ENCODE measurements at places on chromosomes 11 and 22.

DNA sequence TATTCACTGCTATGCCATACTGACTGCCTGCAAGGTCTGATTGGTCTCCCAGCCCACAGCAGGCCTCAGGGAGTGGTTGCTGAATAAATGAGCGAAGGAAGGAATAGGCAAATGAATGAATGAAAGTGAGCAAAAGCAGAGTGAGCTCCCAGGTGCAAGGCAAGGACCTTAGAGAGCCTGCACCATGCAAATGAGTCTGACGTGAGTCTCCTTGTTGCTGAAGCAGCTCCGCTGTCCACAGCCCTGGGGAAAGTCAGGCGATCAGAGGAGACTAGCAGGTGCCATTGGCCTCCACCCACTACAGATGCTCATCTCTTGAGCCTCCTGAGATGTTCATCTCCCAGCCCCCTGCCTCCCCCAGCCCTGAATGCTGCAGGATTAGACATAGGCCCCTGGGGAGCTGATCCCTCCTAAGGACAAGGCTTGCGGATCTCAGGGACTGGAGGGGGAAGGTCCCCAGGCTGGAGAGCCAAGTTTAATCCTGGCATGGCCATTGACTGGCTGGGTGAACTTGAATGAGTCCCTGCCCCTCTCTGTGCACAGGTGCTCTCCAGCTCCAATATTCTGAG is 22.1 kb downstream of the GDPD5 start:
- DNase-seq = no peak

DNA sequence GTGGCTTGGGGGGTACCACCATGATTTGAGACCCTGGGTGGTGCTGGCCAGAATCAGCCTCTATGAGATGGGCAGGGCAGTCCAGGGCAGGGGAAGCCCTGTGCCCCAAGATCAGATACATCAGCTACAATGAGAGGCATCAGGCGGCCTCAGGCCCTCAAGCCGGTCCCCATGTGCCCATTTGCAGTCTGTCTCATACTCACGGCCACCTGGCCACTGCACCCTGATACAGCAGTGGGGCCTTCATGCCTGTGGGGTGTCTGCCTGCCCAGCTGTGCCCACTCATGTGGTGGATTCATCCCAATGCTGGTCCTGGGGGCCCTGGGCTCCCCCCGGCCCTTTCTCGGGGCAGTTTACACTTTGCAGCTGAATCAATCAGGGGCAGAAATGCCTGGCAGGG is 42.4 kb upstream of the KCNQ1OT1 start:
- no peak for DNase-seq

GRCh38 chr11:122756417-122756816 is 81.9 kb upstream of the CRTAM start:
- DNase-seq = no peak

DNA sequence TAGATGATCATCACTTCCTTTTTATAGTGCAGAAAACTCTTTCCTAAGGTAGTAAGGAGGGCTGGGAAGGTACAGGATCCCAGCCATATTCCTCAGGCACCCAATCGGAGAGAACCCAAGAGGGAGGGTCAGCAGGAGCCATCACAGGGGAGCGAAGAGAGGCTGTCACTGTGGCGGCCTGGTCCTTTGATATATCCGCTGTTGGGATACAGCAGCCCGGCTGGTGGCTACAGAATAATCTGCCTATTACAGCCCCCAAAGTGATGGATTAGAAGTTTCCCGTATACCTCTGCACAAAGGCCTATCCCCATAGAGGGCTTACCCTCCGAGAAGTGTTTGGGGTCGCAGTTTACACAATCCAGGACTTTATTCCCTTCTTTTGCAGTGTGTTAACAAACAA is 48.5 kb downstream of the OR4D9 start:
- no peak for DNase-seq

DNA sequence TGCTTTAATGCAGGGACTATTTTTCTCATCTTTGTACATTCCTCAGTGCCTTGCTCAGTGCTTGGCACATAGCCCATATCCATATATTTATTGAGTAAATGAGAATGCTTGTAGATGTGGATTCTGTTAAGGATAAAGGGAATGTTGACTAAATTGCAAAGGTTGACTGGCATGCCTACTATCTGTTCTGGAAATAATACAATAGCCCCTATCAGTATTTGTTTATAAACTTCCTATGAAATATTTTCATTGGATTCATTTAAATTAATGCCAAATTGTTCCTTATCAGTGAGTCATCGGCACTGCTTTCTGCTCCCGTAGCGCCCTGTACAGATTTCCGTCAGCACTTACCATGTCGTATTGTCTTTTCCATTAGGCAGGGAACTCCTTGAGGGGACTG is 8.0 kb downstream of the RNF121 start:
- no peak for DNase-seq

- DNase-seq = no peak
These were observed 1.4 kb upstream of the CREB3L1 start for GRCh38 chr11:46275964-46276641.

GRCh38 chr11:60978546-60979380 is 7.3 kb downstream of the CD6 start:
- no peak for DNase-seq

- no peak for DNase-seq
These were observed 316.8 kb downstream of the CASP12 start for GRCh38 chr11:104581246-104581980.

Measured in kidney glomerular epithelial cell (primary cell).